ENCODE measurements at places on chromosomes 5 and 9.

GRCh38 chr5:32767948-32768467 lies 56.9 kb downstream of the NPR3 start:
- peak; percentile 80 for DNase-seq

DNA sequence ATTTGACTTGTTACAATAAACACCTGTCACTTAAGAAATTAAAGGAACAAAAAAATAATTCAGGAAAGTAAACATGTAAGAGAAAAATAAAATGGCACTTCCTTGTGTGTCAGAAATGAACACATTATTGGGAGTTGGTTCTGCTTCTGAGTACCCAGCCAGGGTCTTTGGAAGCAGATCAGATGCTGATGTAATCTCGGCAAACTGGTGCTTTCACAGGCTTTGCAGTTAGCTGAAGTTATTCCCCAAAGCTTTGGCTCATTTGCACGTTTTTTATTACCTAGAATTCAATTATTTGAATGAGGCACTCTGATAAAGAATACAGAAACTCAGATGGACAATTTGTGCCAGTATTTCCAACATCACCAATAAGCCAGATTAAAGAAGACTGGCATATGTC lies 10.9 kb downstream of the CDH18 start:
- DNase-seq, result no peak

- no peak for DNase-seq
Measured at GRCh38 chr5:148615644-148616275, 38.6 kb downstream of the HTR4 start.

- DNase-seq, result peak; percentile 90
Measured at GRCh38 chr9:125272697-125273096, 11.1 kb downstream of the GAPVD1 start.

DNA sequence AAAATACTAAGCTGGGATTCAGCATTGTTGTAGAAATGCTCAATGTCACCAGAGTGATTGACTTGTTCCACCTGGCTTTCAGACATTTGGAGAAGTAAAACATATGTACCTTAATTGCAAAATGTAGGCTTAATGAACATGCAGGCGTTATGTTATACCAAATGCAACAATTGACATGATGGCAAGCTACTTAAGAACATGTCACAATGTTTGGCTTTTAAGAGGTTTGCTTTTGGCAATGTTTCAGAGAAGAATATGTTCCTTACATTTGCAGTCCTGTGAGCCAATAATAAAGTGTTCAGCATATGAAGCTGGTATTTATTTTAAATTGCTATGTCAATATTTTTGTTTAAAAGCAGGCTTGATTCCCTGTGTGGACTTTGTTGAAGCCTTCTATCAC lies 111.7 kb upstream of the NUDT12 start:
- DNase-seq, result no peak

GRCh38 chr9:5756633-5757032 lies 76.3 kb downstream of the ERMP1 start:
- no peak for DNase-seq

DNA sequence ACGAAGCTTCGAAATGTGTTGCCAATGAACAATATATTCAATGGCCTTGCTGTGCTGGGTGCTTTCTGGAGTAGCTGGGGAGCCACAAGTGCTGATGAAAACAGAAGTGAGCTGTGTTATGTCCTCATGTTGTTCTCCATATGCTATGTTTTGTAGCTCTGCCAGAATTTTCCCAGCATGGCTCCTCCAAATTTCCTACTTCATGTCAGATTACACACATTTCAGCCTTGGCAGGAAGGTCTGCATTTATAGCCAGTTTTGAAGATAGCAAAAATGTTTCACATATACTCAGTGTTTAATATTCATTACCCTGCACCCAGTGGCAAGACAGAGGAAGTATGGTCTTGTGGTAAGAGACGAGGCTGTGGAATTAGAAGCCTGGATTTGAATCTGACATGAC lies 22.6 kb upstream of the NMUR2 start:
- no peak for DNase-seq

- DNase-seq, result no peak
Measured at GRCh38 chr5:141873933-141874261, 4.3 kb downstream of the PCDH1 start.

- DNase-seq, result no peak
Measured at GRCh38 chr5:10894445-10895054, 133.5 kb upstream of the DAP start.

- DNase-seq, result peak; percentile 65
Measured at GRCh38 chr9:137127301-137128157, 11.4 kb upstream of the GRIN1 start.

Measured in HepG2 (cell line).